CD4-positive, alpha-beta memory T cell (primary cell): ENCODE measurements at places on chromosomes 11 and 22.

DNA sequence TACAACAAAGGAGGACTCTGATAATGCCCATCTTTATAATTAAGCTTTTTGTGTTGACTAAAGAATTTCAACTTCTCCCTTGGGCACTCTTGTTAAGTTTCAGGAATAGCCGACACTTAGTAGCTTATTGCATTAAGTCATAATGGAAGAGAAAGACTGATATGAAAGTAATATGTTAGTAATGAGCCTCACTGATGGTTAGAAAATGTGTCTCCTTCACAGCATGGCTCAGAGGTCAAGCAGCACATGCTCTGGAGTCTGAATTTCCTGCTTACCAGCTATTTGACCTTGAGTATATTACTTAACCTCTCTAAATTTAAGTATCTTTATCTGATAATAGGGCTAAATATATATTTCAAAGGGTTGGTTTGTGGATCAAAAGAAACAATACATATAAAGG is 39.0 kb downstream of the PDGFD start:
- DNase-seq = no peak

GRCh38 chr22:22693531-22693884 is 49.1 kb downstream of the GGTLC2 start:
- no peak for DNase-seq

- no peak for DNase-seq
These were observed 10.5 kb downstream of the PLAAT4 start for GRCh38 chr11:63547061-63547460.

GRCh38 chr11:65774525-65775306 is 6.1 kb downstream of the AP5B1 start:
- no peak for DNase-seq

- DNase-seq = no peak
These were observed 560 bp downstream of the PHOX2A start for GRCh38 chr11:72243173-72244059.

DNA sequence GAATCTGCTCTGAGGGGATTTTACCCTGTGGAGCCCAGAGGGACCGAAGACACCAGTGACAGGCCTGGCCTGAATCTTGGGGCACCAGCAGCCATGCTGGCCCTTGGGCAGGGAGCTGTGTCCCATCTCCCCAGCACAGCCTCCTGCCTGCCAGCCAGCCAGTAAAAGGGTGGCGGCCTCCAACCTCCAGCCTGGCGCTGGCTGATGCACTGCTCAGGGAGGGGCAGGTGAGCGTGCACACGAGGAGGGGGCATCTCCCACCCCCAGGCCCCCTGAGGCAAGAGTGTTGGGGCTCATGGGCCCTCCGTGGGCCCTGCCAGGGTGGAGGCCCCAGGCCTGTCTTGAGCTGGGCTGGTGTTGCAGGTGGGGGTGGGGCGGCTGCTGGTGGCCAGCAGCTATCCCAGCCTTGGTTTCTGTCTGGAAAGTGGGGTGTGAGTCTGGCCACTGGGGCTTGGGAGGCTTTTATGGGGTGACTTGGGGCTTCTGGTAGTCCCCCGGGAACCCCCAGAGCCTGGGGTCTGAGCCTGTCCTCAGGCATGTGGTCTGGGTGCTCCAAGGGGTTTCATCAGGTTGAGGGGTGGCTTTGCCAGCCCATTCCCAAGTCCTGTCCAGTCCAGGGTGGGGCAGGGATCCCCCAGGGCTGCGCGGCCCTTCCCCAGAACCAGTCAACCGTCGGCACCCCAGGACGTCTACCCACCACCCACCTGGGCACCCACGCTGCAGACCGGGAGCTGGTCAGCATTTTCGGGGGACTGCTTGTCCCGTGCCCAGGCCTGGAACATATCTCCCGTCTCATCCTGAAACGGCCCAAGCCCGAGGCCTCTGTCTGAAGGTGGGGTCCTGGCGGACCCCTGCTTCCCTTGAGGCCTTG is 17.8 kb downstream of the TSPAN4 start:
- DNase-seq = no peak

GRCh38 chr11:27215471-27216269 is 147.3 kb downstream of the CCDC34 start:
- no peak for DNase-seq

DNA sequence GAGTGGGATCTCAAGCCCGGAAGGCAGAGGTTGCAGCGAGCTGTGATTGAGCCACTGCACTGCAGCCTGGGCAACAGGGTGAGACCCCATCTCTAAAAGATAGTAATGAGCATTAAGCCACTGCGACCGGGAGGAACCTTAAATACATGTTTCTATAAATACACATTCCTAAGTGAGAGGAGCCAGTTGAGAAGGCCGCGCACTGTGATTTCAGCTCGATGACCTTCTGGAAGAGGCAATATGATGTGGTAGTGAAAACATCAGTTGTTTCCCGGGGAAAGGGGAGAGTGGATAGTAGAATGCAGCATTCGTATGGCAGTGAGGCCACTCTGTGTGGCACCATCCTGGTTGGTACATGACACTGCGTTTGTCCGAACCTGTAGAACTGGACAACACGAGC is 18.0 kb downstream of the PTDSS2 start:
- DNase-seq = no peak

GRCh38 chr22:49862496-49862776 is 8.8 kb downstream of the ZBED4 start:
- no peak for DNase-seq

GRCh38 chr11:72840780-72841179 is 26.6 kb downstream of the ATG16L2 start:
- no peak for DNase-seq

DNA sequence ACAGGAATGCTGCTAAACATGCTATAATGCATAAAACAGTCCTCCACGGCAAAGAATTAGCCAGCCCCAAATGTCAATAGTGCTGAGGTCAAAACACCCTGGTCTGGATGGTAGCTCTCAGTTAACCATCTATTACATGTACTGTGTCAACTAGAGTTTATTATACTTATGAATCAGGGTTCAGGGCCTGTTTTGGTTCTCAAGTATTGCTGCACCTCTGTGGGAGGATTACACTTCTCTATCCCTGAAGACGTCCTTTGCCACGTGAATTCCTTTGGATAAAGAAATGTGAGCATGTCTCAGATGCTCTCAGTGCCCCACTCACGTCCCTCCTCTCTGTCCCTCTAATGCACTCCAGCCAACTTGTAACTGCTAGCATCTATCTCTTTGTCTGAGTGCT is 53.4 kb downstream of the SLC1A2 start:
- DNase-seq = no peak

- DNase-seq = peak; percentile 58
These were observed 1.2 kb downstream of the GRK2 start for GRCh38 chr11:67267188-67268080.

GRCh38 chr22:19509923-19510322 is 14.3 kb downstream of the CLDN5 start:
- DNase-seq = no peak

DNA sequence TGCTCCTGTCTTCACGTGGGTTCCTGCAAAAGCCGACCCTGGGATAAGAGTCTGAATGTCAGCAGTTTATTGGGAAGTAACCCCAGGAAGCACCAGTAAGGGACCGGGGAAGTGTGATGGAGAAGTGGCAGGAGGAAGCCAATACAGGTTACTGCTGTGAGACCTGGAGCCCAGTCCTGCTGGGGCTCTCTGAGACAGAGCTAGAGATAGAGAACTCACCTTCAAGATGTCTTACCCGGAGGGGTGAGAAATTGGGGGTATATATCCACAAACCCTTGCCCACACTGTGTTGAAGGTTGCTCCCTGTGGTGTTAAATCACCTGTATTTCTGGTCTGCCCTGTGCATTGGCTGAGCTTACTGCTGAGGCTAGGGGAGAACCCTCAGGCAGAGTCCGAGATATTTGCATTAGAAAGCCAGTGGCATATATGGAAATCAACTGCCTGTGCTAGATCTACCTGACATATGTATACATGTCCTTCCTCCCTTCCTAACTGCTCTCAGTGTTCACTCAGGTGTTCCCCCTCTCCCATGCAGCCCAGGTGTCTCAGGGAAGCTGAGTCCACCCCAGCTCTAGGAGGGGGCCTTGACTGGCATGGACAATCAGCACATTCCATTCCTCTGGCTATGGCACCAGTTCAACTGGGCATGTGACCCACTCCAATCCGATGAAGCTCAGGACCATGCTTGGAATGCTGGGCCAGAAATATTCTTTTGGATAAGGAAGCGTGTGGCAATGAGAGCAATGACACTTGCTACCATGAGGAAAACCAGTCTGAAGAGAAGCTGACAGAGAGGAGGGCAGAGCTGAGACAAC is 6.8 kb upstream of the MICAL2 start:
- no peak for DNase-seq

DNA sequence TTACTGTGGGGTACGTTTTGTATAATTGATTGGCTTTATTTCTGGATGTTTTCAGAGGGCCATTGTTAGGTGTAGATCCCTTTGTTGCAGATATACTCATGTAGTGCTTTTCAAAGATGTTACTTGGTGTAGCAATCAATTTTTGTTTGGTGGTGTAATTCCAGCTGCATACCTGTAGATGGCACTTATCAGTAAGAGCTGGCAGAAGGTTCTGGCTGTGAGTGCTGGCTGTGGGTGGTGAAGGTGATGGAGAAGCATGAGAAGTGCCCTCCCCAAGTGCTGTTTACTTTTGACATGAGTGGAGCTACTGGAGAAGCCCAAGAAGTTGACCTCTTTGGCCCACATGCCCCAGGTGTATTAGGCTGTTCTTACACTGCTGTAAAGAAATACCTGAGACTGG is 1074.9 kb downstream of the FAM181B start:
- DNase-seq = no peak

DNA sequence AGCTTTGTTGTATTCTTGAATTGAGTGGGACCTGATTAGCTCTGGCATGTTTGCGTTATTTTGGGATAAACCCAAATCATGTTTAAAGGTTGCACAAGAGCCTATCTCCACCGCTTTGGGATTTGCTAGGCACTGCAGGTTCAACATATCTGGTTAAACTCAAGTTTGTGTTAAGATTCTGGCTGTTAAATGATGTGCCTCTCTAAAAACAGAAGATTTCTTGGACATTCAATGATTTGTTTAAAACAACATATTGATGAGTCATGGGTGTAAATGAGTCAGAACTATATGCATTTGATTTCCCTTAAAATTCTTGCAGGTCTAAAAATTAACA is 67.4 kb downstream of the AMOTL1 start:
- no peak for DNase-seq

- DNase-seq = no peak
These were observed 38.3 kb upstream of the CEP295 start for GRCh38 chr11:93623179-93623578.

GRCh38 chr11:92852946-92853345 is 116.5 kb upstream of the MTNR1B start:
- no peak for DNase-seq

GRCh38 chr11:131288521-131289091 is 81.8 kb upstream of the NTM start:
- DNase-seq = no peak

- no peak for DNase-seq
These were observed 25.3 kb downstream of the PLEKHB1 start for GRCh38 chr11:73671701-73672100.

DNA sequence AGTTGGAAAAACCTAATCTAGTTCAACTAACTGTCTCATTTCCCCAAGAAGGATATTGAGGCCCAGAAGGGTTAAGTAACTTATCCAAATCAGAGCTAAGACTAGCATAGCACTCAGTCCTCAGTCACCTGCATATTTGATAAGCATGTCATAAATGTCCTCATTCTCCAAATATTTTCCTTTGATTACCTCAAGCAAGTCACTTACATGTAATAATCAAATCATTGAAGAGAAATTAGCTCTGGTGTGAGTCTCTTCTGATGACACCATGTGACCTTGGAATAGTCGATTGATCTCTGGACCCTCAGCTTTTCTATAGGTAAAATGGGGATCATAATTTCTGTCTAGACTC is 48.8 kb upstream of the PICALM start:
- DNase-seq = no peak

DNA sequence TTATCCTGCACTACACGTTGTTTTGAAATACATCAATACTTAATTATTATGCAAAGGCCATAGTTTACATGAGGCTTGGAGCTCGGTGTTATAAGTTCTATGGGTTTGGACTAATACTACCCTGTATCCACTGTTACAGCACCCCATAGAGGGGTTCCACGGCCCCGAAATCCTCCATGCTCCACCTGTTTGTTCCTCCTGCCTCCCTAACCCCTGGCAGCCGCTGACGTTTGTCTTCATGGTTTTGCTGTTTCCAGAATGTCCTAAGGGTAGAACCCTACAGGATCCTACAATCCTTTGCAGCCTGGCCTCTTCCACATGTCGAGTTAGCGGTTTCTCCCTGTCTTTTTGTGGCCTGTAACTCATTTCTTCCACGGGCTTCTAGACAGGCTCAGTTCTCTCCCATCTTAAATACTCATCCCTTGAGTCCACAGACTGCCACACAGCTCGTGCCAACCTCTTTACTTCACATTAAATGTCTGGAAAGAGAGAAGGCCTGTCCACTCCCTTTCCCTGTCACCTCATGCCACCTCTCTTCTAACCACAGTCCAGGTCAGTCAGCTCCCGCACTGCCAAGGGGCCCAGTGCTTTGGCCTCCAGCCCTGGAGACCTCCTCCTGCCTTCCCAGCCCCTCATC is 42.4 kb upstream of the TH start:
- DNase-seq = no peak

- no peak for DNase-seq
These were observed 128.2 kb downstream of the SGSM3 start for GRCh38 chr22:40498420-40499208.

DNA sequence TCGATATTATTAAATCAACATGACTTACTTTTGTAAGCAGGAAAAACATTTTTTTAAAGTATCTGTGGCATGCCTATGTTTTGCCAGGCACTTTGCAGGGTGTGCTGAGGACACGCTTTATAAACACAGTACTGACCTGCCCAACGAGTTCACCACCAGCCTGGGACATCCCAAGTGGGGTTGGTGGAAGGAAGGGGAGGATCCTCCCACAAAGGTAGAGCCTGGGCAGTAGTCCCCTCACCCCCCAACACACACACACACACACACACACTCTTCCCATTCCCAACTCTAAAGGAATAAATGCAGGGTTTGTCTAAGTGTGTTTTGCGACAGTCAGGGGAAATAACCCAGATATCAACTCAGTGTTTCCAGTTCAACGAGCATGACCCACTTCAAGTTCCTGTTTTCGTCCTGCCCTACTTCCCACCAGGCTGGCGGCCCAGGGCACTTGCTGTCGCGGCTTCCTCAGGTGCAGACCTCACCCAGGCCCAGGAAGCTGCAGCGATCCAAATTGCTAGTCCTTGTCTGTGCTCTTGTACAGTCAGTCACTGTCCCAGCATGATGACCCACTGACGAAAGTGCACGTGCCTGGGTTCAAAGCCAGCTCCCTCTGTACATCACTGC is 3.1 kb downstream of the CERK start:
- peak; percentile 80 for DNase-seq

DNA sequence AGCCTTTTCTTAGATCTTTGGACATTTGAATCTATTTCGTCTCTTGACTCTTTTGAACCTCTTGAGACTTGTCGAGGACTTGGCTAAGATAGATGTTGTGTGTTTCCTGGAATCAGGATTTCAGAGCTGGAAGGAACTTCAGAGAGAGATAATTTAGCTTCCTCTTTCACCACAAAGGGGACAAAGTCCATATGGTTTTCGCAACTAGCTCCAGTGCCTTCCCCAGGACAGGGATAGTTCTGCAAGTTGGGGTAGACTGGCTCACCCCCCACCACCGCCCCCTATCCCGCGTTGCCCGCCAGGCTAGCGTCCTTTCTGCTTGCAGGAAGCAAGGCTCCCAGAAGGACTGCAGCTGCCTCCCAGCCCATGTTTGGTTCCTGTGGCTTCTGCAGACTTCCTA is 75.7 kb upstream of the MYO18B start:
- no peak for DNase-seq

- peak; percentile 69 for DNase-seq
These were observed at the start of gene VEGFB for GRCh38 chr11:64233913-64234586. TSS of gene VEGFB (plus strand) at chr11:64234584. CDS start at chr11:64234834, 250 bp downstream.
